ENCODE measurements at places on chromosomes 5 and 9. TPM values are rescaled to one million over a fixed set of nuclear protein-coding genes. Genes with fewer than 3 reads are reported as not detected.

DNA sequence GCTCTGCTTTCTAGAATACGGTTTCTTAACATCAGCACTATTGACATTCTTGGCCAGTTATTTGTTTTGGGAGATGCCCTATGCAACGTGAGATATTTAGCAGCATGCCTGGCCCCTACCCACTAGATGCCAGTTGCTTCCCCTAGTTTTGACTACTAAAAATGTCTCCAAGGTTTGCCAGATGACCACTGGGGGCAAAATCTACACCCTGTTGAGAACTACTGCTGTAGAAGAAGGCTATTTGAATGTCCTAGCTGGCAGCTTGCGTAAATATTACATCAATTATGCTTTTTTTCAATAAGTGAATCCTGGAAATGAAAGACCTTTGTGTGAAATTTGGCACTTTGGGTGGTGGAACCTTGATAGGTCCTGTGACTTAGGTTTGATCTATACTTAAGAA is 5.0 kb downstream of the NCBP1 start:
- DNase-seq = no peak
- no peak overlapping the region for H3K27ac ChIP-seq
- peaks cover 3% of the 10 kb centered on the region for H3K36me3 ChIP-seq
- H3K4me3 ChIP-seq = no peak overlapping the region
- H3K4me1 ChIP-seq = peaks cover 27% of the 10 kb centered on the region

GRCh38 chr5:173745123-173745522 is 128.7 kb upstream of the BOD1 start:
- DNase-seq = no peak
- no peak overlapping the region for H3K4me3 ChIP-seq
- no peak overlapping the region for H3K27ac ChIP-seq
- H3K27me3 ChIP-seq = no peaks in the 10 kb centered on the region
- peaks cover 38% of the 10 kb centered on the region for H3K4me1 ChIP-seq

GRCh38 chr5:30698217-30698616 is 495.3 kb upstream of the CDH6 start:
- H3K4me1 ChIP-seq = no peaks in the 10 kb centered on the region
- no peak overlapping the region for H3K27ac ChIP-seq
- no peaks in the 10 kb centered on the region for H3K36me3 ChIP-seq
- no peaks in the 10 kb centered on the region for H3K27me3 ChIP-seq
- DNase-seq = no peak

- no peaks in the 10 kb centered on the region for H3K27me3 ChIP-seq
- DNase-seq = no peak
- no peak overlapping the region for H3K27ac ChIP-seq
- peaks cover 8% of the 10 kb centered on the region for H3K4me1 ChIP-seq
Observed at GRCh38 chr9:95111716-95112115, 205.8 kb downstream of the FANCC start.

GRCh38 chr9:18394847-18395351 is 79.1 kb upstream of the ADAMTSL1 start:
- H3K36me3 ChIP-seq = no peaks in the 10 kb centered on the region
- no peak for DNase-seq
- no peak overlapping the region for H3K27ac ChIP-seq

- H3K4me1 ChIP-seq = no peaks in the 10 kb centered on the region
- H3K27me3 ChIP-seq = peaks cover 11% of the 10 kb centered on the region
- no peak overlapping the region for H3K4me3 ChIP-seq
- H3K27ac ChIP-seq = no peak overlapping the region
Observed at GRCh38 chr9:115362640-115363039, 244.7 kb upstream of the TNC start.

DNA sequence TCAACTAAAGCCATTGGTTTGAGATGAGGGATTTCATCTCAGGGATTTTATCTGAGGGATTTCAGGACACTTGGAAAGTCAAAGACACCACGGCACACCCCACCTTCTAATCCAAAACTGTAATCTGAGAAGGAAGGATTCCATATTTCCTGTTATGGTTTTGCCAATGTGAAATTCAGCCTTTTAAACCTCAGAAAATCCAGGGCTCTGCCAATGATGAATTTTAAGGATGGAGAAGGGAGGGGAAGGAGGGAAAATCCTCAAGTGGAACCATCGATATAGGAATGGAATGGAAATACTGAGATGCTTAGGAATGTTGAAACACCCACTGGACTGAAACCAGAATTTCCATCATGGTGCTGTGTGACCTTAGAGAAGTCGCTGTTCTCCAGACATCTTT is 5.3 kb downstream of the C1QTNF3 start:
- no peak overlapping the region for H3K4me3 ChIP-seq
- peaks cover 5% of the 10 kb centered on the region for H3K4me1 ChIP-seq
- no peaks in the 10 kb centered on the region for H3K27me3 ChIP-seq
- H3K36me3 ChIP-seq = peaks cover 5% of the 10 kb centered on the region
- no peak overlapping the region for H3K27ac ChIP-seq

DNA sequence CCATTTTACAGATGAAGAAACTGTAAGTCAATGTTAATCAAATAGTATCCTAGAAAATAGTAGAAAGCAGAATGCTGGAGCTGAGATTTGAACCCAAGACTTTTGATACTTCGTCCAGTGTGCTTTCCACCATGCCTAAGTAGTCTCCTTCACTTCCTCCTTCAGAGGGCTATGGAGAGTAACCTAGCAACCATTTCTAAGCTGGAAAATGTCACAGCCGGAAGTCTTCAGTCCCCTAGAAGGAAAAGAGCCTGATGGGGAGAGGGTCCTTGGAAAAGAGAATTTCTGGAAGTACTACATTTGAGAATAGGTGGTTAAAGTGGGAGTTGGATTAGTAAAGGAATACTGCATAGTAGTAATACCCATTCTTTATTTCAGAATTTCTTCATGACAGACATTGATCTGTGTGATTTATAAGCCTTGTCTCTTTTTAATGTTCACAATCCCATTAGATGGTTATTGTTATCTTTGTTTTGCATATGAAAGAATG is 32.7 kb downstream of the PCDHAC2 start:
- no peak overlapping the region for H3K27ac ChIP-seq
- H3K36me3 ChIP-seq = peaks cover 4% of the 10 kb centered on the region
- no peak for DNase-seq
- no peak overlapping the region for H3K4me3 ChIP-seq

- no peaks in the 10 kb centered on the region for H3K4me1 ChIP-seq
- H3K27ac ChIP-seq = no peak overlapping the region
- no peaks in the 10 kb centered on the region for H3K36me3 ChIP-seq
- peaks cover 3% of the 10 kb centered on the region for H3K27me3 ChIP-seq
- no peak overlapping the region for H3K4me3 ChIP-seq
Observed at GRCh38 chr9:133074111-133074651, 12.4 kb downstream of the CEL start.

DNA sequence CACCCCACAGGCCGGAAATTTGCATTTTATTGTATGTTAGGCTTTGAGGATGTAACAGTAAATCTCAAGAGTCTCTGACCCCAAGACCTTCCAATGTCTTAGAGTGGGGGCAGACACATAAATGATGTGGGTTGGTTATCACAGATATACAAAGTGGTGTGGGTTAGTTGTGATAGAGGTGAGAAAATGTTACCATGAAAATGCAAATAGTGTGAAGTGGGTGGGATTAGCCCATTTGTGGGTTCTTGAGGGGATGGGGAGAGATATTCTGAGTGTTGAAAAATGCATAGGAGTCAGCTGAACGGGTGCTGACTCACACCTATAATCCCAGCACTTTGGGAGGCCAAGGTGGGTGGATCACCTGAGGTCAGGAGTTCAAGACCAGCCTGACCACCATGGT is 7.9 kb upstream of the RNF145 start:
- no peak overlapping the region for H3K27ac ChIP-seq
- DNase-seq = no peak
- H3K36me3 ChIP-seq = no peaks in the 10 kb centered on the region
- H3K4me1 ChIP-seq = no peaks in the 10 kb centered on the region
- H3K27me3 ChIP-seq = no peaks in the 10 kb centered on the region
- H3K4me3 ChIP-seq = no peak overlapping the region

DNA sequence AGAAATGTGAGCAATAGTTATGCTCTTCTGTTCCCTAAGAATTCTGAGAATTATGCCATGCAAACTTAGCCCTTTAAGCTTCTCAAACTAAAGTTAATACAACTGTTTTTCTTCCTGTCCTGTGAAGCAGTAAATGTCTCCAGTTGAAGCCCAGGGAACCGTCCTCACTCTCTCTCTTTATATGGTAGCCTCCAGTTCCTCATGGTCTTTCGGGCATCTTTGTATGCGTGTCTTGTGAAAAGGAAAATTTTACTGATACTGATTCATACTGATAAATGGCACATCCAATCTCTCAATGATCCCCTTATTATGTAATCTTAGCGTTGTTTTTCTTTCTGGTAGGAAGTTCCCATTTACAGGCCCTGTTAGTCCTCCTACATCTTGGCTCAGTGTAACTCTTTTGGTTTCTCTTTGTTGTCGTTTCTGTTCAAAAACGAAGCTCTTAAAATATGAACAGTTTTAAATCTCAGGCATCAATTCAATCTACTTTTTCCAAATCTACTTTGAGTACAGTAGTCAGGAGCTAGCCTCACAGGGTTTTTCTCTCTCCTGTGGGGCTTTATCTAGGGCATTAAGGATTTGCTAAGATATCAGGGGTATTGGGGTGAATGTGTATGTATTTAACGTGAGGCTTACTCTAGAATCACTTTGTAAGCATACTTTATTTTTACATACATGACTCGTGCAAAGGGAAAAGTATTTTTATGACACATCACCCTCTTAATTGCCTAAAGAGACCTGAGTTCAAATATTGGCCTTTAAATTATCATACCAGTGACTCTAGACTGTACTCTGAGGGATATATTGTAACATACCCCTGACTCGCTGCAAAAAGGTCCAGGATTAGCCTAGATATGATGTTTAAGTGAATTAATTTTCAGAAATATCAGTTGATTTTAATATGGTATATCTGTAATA is 258.0 kb downstream of the NR3C1 start:
- H3K27ac ChIP-seq = no peak overlapping the region
- peaks cover 18% of the 10 kb centered on the region for H3K36me3 ChIP-seq
- peaks cover 24% of the 10 kb centered on the region for H3K4me1 ChIP-seq
- no peak for DNase-seq
- no peak overlapping the region for H3K4me3 ChIP-seq

DNA sequence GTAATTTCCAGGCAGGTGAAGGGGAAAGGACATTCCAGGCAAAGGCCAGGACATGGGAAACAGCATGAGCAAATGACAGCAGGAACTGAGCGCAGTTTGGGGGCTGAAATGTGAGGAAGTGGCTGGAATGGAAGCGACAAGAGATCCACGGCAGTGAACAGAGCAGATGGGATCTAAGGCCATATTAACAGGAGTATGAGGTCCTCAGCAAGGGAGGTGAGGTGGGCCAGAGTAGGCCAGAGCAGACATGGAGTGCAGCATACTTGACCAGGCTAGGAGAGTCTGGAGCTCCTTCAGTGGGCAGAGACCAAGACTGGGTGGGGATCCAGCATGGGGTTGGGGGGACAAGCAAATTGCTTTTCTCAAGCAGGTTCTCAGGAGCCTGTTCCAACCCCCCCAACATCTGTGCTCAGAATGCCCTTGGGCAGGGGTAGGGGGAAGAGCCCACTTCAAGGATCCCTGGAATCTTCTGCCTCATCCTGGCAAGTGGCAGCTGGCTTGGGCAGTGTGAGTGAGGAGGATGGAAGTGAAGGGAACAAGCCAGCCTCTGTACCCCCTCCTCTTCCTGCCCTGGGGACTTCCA is 34.5 kb downstream of the DAB2IP start:
- no peak overlapping the region for H3K27ac ChIP-seq
- H3K36me3 ChIP-seq = no peaks in the 10 kb centered on the region
- DNase-seq = no peak
- H3K27me3 ChIP-seq = no peaks in the 10 kb centered on the region

DNA sequence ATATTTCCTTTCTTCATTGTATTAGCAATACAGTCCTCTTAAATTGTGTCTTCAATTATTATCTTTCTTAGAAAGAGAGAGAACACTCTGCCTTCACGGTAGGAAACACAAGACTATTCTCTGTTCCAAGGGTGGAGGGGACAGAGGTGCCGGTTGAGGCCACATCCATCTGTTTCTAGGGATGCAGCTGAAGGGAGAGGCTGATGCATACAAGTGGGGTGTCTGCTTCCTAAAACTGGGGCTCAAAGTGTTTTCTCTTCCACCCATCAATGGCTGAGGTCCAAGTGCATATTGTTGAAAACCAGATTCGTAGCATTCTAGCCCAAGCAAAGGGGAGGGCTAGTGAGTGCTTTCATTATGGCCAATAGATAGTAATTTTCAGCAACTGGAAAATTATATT is 9.5 kb downstream of the IRX2 start:
- H3K36me3 ChIP-seq = peaks cover 24% of the 10 kb centered on the region
- peaks cover 42% of the 10 kb centered on the region for H3K4me1 ChIP-seq
- H3K27ac ChIP-seq = no peak overlapping the region
- DNase-seq = no peak
- peak overlapping the region; percentile 53 for H3K4me3 ChIP-seq

DNA sequence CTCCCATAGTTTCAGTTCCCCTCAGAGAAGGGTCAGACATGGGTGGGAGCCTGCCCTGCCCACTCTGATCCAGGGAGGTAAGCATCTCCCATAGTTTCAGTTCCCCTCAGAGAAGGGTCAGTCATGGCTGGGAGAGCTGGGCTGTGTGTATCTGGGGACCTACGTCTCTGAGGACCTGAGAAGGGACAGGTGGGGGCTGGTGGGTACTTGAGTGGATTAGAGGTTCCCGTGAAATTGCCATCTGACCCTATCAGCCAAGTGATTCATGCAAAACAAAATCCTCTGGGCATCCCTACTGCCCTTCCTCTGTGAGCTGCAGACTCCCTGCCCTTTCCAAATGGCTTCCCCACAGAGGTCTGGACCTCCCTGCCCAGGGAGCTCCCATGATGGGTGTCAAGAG is 3.9 kb downstream of the ENHO start:
- no peaks in the 10 kb centered on the region for H3K36me3 ChIP-seq
- H3K27ac ChIP-seq = no peak overlapping the region
- DNase-seq = no peak
- peaks cover 8% of the 10 kb centered on the region for H3K4me1 ChIP-seq

The CDH6 gene
- total RNA-seq = 127 TPM

The OR1J2 gene
- total RNA-seq = not detected

The TSSK1B gene
- 0.12 TPM for total RNA-seq

The ORM2 gene
- not detected for total RNA-seq
